ENCODE measurements at places on chromosomes 1 and 21.

DNA sequence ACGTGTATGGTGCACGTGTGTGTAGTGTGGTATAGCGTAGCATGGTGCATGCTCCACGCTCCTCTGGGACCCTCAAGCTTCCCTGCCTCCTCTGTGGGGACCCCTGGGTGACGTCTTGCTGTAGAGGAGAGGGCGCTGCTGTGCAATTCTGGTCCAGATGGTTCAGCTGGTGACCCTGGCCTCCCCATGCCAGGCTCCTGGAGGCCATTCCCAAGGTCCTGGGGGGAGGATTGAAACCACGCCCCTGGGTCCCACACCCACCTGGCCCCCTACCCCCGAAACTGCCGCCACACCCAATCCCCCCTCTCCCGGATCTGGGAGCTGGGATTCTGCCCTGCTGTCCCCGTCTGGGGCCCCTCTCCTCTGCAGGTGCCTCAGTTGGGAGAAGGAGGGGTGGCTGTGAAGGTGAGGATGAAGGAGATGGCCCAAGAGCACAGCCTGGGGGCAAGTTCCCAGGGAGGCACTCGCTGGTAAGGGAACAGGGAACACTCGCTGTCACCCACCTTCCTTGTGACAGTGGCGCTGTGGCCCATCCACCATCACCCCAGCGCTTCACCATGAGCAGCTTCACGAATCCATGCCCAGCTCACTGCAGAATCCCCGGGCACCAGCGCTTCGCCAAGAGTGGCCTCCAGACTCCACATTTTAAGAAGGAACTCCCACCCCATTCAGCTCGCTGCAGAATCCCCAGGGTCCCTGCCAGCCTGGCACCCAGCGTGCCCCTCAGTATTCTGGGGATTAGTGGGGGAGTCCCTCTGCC, 38.0 kb downstream of the WDR4 start:
- DNase-seq = no peak

GRCh38 chr1:186925881-186926669, 97.3 kb downstream of the PLA2G4A start:
- DNase-seq = no peak

DNA sequence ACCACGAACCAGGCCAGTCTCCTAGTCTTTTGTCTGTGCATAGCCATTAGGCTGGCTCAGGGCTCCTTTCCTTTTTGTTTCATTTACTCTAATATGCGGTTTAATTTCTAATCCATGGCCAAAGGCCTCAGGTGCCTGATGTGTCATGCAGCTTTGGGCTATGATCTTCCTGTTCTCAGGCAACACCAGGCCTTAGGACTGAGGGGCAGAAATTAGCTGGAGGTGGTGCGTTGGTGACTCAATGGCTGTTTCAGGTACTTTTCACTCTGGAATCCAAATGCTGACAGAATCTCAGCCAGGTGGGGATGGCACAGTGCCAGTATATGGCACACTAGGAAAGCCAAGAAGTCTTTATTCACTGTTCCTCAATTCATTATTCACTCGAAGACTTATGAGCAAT, 105.3 kb downstream of the CACNA1E start:
- no peak for DNase-seq

DNA sequence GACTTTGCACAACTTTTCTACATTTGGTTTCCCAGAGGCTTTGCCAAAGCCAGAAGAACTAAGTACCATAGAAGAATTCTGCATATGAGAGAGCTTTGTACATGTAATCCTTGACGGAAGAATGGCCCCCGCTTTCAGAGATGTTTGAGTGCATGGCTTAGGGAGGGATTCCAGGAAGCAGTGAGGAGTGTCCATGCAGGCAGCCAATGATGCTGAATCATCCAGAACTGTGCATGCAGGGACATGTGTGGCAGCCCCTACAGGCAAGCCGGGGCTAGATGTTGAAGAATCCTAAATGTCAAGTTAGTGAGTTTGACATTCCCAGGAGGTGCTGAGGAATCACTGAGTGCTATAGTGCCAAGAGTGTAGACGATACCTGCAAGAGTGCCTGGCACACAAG, 9.9 kb upstream of the HAO2 start:
- DNase-seq = no peak

DNA sequence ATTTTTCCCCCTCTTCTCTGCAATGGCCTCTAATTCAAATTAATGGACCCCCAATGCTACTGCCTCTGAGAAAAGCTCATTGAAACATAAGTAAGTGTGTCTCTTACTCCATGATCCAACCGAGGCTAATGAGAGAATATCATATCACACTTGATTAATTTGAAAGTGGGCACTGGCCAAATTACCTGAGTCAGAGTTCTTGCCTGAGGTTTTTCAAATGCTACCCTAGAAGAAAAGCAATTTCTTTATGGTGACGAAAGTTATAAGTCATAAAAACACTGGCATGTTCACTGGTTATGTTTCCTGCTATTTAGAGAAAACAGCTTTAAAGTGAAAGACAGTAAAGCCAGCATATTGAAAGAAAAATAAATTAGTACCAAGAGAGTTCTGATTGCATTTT, 368.8 kb upstream of the TMPRSS15 start:
- DNase-seq = no peak

GRCh38 chr1:183246436-183246835, 60.4 kb downstream of the LAMC2 start:
- no peak for DNase-seq

GRCh38 chr1:167456524-167456923, 61.8 kb downstream of the CD247 start:
- DNase-seq = no peak

GRCh38 chr1:86530211-86530845, 16.6 kb upstream of the CLCA4 start:
- no peak for DNase-seq

Measured in CD4-positive, alpha-beta T cell treated with Interleukin-6 at 100 ng/mL for 8 hours (primary cell).